ENCODE measurements at places on chromosomes 5 and 9.

- no peak for DNase-seq
These were observed 120.0 kb downstream of the DAB2IP start for GRCh38 chr9:121771418-121771817.

DNA sequence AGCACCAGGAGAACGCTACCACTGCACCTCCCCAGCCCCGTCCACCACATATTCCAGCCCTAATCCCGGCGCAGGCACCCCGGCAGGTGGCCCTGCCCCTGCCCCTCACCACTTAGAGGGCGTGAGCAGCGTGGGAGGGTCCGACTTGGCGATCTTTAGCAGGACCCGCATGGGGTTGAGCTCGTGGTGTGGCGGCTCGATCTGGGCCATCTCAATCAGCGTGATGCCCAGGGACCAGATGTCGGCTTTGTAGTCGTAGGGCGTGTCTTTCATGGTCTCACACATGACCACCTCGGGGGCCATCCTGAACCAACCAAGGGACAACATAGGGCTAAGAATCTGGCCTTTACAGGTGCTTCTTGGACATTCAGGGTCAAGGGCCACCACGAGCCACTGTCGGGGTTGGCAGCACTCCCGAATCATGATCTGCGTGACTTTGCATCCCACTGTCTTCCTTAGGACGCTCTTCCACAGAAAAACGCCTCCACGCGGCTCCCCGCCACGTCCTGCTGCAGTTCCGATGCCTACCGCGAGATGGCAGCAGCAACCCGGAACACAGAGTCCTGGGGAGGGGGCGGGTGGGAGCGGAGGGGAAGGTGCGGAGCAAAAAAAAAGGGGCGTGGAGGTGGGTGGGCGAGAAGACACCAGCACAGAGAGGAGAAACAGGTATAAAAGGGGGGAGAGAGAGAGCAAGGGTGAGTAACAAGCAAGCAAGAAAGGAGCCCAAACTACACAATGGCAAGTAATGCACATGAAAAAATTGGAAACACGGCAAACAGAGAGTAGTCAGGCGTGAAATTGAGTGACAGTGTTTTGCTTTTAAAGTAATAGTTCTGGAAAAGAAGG is 81.3 kb downstream of the STK10 start:
- peak; percentile 66 for DNase-seq

DNA sequence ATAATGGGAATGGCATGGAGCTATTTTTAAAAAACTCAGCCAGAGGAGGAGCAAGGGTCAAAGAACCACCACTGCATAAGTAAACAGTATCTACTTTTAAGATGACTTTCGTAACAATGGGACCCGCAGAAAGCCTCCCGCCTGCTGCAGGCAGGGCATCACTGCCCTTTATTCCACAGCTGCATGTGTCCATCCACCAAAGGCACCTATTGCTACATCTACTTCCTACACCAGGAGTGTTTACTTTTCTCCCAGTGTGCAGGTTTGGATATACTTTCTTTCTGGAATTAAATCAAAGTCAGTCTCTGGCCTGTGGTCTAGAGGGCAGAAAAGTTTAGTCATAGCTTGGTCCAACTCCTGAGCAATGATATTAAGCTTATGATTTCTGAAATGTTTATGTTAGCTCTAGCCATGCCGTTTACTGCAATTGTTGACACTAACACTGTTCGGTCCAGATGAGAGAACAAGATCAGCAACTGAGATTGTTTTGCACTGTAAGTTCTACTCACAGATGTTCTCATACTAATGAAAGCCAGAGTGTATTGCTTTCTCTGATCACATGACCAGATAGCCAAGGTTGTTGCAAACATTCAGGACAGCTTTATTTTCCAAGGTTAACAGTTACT is 391.5 kb downstream of the FGF10 start:
- no peak for DNase-seq

GRCh38 chr5:94849821-94850736 is 231.6 kb downstream of the SLF1 start:
- DNase-seq = peak; percentile 13

GRCh38 chr9:117293206-117294114 is 121.4 kb downstream of the ASTN2 start:
- DNase-seq = no peak

DNA sequence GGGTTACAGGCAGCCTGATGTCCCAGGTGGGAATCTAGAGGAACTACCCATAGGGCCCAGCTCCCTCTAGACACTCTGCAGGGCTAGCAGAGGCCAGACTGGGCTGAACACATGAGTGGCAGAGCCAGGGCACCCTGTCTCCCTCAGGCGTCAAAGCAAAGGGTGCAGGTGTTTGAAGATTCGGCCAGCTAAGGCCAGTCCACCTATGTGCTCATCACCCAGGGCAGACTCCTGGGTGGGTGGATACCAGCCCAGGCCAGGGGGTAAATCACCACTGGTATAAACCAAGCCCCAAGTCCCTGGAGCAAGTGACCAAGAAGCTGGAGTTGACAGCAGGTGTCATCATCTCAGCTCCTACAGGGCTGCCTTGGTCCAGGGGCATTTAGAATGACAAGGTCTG is 3.4 kb downstream of the CCDC180 start:
- no peak for DNase-seq

GRCh38 chr5:110817459-110817858 is 78.7 kb downstream of the SLC25A46 start:
- DNase-seq = no peak

GRCh38 chr9:136431782-136432350 is 7.8 kb downstream of the INPP5E start:
- no peak for DNase-seq

- no peak for DNase-seq
These were observed 55.2 kb downstream of the GRIN3A start for GRCh38 chr9:101683236-101683635.

DNA sequence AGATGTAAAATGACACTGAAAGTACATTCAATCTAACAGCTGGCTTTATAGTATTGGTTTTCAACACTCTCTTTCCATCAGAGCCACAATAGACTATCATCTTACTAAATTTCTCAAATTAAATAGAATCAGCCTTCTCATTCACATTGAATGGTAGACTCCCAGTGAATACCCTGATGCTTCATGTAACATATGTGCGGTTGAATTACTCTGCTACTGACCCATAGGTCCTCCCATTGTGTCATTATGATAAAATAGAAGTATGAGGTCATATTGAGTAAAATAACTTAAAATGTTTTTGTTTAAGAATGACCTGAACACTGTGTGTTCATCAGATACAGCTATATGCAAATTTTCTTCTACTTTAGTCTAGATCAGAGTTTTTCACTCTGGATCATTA is 75.9 kb upstream of the ADAMTSL1 start:
- no peak for DNase-seq

GRCh38 chr5:174790906-174791305 is 66.5 kb downstream of the MSX2 start:
- DNase-seq = no peak
